ENCODE measurements at places on chromosomes 3 and 15. TPM values are rescaled to one million over a fixed set of nuclear protein-coding genes. Genes with fewer than 3 reads are reported as not detected.
A peak's percentile ranks its signal among the peaks of the same experiment; 100 is the strongest.

DNA sequence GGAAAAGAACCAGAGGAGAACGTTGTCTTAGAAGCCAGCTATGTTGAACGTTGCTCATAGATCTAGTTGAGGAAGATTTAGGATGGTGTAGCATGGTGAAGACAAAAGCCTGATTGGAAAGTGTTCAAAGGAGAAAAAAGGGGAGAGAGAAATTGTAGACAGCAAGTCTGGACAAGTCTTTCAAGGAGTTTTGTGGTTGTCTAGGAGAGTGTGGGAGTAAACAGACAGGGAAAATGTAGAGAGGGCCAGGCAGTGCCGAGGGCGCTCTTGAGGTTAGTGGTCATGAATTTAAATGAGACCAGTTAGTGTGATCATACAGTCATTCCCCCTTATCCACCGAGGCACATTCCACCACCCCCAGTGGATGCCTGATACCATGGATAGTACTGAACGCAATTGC, 167.5 kb upstream of the IL12A start:
- DNase-seq: peak; percentile 98

DNA sequence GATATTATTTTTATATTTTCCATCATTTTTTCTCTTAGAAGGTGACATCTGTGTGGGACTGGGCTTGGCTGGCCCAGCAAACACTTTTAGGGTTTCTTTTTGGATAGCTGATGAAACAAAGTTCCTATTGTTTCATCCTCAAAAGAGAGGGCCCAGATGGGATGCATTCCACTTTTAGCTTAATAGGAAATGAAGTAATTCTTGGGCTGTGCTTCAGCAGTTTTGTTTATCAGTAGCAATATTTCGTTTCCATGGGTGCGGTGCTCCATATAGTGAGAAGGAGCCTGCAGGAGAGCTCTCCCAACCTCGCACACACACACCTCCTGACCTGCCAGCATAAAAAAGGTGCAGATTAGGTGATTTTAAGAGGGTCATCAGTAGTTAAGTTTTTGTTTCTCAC, 147.5 kb downstream of the AKAP13 start:
- peak; percentile 80 for DNase-seq

DNA sequence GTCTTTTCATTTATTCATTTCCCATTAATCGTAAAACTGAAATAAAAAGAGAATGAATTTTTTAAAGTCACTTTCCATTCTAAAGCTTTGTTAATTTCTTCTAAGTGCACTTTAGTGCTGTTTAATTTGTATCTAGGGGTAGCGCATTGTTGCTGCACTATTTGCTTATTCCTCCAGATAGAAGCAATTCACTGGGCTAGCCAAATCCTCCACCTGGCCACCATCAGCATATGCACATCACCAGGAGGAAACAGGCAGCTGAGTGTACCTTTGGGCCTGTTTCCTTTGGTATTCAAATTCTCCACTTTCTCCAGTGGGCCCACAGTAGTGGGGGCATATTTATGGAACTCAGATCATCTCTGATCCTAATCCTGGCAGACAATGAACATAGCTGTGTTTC, 29.8 kb upstream of the CPB1 start:
- no peak for DNase-seq

- no peak for DNase-seq
These were observed 1151.3 kb upstream of the CADM2 start for GRCh38 chr3:83807511-83807910.

The TRH gene
- not detected for total RNA-seq

- DNase-seq: no peak
These were observed 75.8 kb downstream of the FBN1 start for GRCh38 chr15:48569591-48570302.

The TFRC gene
- 104 TPM for total RNA-seq

Data from astrocyte (in vitro differentiated cells and primary cell).